ENCODE measurements at places on chromosomes 3 and 15.
A peak's percentile ranks its signal among the peaks of the same experiment; 100 is the strongest.

- no peak for DNase-seq
These were observed 7.7 kb downstream of the SUCNR1 start for GRCh38 chr3:151881137-151881536.

GRCh38 chr3:153315781-153316180, 153.8 kb downstream of the RAP2B start:
- peak; percentile 46 for DNase-seq

- DNase-seq: no peak
These were observed 28.5 kb downstream of the TBC1D23 start for GRCh38 chr3:100289339-100289738.

- no peak for DNase-seq
These were observed 199.8 kb upstream of the TLE3 start for GRCh38 chr15:70297465-70298058.

- peak; percentile 98 for DNase-seq
These were observed at the start of gene RMDN3 for GRCh38 chr15:40754883-40755811. Gene RMDN3, minus strand, starts transcription at chr15:40755254. Its CDS starts 471 bp downstream, at chr15:40754783.

- peak; percentile 82 for DNase-seq
These were observed 43.2 kb downstream of the ARHGEF3 start for GRCh38 chr3:56758539-56758981.

GRCh38 chr3:156252656-156253055, 132.3 kb downstream of the KCNAB1 start:
- no peak for DNase-seq

DNA sequence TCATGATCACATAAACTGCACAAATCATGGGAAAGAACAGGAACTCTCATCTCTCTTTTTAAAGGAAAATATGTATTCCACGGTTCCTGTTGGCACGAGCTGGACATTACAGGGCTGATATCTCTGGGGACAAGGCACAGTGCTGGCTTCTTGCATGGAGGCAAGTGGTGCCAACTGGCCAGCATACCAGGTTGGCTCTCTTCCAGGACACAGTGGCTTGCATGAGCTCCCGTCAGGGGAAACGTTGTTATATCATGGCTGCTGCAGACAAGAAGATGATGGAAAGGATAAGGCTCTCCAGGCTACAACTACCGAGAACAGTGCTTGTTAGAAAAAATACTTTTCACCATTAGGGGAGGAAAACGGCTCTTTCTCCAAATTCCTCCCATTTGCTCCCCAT, 283.9 kb downstream of the RORA start:
- no peak for DNase-seq

DNA sequence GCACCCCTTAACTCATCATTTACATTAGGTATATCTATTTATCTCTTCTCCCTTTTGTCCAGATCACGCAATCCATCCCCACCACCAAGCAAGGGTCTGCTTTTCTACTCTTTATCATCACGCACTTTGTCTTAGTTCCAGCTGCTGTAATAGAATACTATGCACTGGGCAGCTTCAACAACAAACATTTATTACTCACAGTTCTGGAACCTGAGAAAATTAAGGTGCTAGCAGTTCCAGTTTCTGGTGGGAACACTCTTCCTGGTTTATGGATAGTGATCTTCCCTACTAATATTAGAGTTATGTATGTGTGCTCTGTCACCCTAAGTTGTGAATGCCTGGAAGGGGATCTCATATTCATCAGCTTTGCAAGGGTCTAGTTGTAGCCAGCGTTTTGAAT, 687.0 kb downstream of the NTRK3 start:
- DNase-seq: no peak

DNA sequence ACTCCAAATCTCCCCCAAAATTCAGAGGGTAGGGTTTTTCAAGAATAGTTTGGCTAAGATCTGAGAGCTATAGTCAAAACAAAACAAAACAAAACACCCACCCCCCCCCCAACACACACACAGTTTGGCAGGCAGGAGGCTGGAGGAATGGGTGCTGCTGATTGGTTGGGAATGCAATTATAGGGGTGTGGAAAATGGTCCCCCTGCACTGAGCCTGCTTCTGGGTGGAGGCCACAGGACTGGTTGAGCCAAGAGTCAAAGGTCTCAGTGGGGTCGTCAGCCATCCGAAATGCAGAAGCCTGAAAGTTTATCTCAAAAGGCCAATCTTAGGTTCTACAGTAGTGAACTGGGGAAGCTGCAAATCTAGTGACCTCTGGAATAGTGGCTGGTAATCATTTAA, 2.5 kb upstream of the HACD2 start:
- DNase-seq: no peak

DNA sequence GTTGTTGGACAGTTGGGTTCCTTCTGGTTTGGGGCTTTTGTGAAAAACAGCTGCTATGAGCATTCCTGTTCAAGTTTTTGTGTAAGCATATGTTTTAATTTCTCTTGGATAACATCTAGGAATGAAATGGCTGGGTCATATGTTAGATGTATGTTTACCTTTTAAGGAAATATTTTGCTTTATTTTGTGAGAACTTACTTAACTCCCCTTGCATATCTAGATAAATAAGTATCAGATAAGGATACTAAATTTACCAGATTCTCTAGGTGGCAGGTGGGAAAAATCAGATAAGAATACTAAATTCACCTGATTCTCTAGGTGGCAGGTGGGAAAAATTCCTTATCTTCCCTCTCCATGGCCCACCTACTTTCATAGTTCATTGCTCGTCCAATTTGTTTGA, 1.1 kb upstream of the PLS1 start:
- no peak for DNase-seq

DNA sequence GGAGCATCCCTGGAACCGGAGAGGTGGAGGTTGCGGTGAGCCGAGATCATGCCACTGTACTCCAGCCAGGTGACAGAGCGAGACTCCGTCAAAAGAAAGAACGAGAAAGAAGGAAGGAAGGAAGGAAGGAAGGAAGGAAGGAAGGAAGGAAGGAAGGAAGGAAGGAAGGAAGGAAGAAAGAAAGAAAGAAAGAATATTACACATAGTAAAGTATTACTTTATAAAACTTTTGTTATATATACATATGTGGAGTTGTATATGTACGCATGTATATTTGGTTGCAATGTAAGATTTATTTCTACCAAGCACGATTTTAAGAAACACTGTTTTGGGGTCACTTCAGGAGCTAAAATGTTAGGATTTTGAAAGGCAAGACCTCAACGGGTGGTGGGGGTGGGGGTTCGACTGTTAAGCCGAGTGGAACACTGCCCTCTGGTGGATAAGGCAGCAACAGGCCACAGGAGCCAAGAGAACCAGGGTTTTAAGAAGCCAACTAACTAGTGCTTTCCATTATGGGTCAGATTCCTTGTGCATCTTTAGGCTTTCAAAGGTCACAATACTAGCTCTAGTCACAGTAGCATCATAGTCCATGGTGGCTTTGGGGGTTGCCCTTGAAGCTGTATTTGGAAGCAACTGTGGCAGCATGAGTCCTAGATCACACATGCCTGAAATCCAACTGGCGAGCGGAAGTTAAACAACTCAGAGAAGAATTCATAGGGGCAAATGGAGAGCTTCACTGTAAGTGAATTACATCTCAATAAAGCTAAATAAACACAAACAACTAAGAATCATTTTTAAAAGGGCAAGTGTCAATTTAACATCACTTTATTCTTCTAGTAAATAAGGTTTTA, 22.5 kb downstream of the GLB1 start:
- DNase-seq: peak; percentile 88

GRCh38 chr3:114697401-114697800, 403.6 kb downstream of the TIGIT start:
- no peak for DNase-seq

- DNase-seq: no peak
These were observed 167.5 kb upstream of the HES1 start for GRCh38 chr3:193968380-193968974.

GRCh38 chr3:41365973-41366372, 166.7 kb downstream of the CTNNB1 start:
- no peak for DNase-seq

DNA sequence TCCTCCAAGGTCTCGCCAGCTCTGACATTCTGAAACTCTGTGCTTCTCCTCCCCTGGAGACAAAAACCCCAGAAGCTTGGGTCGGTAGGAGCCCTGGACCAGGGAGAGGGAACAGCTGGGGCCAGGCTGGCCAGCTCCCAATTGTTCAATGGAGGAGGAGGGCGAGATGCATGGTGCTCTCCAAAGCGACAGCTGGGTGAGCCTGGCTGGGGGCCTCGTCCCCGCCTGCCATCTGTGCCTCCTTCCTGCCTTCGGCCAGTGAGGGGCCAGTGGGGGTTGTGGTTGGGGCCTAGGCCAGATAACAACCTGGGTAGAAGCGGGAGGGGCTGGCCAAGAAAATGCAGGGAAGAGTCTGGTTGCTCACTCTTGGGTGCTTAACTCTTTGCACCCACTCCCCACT, 79.4 kb downstream of the CORO2B start:
- DNase-seq: no peak

DNA sequence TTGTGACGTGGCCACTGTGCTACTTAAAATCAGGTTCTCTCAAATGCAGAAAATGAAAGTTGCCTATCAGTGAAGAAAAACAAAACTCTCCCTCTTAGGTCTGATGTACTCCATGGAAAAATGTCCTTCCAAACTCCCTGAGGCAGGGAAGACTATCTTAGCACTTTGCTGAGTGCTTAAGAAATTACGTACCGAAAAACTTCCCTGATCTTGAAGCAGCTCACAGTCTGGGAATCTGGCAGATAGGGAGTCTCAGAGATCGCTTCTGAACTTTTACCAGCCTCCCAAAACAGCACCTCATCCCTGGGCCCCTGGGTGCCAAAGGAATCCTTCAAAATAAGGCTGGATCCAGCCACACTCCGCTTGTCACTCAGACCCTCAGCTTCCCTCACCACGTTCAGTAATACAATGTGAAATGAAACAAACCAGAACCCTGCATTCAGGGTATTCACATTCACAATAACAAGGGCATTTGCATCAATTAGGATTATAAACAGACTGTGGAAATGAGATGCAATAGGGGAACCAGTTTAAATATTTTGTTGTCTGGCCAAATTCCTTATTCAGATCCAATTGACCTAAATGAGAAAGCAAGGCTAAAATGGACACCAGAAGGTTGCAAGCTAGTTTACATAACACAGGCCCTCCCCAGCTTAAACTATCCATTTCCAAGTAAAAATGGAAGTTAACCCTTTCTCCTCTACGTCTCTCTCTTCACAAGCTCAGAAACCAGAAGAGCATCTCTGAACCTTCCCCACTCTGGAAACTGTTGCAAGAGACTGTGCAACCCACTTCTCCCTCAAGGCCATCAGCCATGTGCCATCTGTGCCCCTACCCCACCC, 20.9 kb downstream of the OSBPL10 start:
- DNase-seq: no peak

- no peak for DNase-seq
These were observed 79.5 kb downstream of the CD200R1L start for GRCh38 chr3:112767177-112767576.

- no peak for DNase-seq
These were observed 213.2 kb downstream of the XXYLT1 start for GRCh38 chr3:195057716-195058115.

DNA sequence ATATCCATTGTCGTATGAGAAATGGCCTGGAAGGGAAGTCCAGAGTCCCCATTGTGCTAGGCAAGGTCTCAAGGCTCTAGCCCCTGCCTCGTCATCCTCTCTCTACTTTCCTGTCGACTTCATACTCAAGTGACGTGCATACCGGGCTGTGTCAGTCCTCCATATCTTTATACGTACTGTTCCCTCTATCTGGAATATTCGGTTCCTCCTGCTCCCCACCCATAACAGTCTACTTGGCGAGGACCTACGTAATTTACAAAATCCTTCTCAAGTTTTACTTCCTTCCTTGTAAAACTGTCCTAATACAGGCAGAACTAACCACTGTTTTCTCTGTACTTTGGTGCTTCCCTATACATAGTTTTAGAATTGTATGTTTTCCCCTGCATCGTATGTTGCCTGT, 2.2 kb upstream of the ALPK3 start:
- no peak for DNase-seq

- DNase-seq: no peak
These were observed 7.8 kb downstream of the LINGO1 start for GRCh38 chr15:77624868-77625267.

DNA sequence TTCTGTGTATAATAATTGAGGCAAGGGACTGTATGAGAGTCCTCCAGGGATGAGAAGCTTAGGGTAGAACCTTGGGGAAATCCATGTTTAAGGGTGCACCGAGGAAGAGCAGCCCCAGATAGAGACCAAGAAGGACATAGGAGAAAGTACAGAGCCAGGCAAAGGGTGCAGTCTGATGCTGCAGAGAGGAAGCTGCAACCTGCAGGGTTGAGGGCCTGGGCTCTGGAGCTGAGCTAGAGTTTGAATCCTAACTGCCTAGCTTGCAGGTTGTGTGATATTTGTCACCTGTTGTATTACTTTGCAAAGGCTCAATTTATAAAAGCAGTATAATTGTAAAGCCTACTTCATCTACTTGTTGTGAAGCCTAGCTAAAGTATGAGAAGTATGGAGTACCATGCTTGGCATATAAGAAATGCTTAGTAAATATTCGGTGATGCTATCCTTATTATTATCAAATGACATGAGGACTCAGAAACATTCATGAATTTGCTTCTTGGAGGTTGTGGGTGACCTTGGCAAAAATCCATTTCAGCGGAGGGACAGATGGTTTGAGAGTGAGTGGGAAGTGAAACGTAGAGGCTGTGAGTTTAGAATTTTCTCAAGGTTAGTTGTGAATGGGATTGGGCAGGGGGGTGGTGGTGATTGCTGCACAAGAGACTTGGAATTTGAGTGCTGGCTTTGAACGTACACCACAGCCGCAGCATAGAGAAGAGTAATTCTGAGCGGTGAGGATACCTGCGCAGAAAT, 43.8 kb downstream of the PLCL2 start:
- DNase-seq: no peak

DNA sequence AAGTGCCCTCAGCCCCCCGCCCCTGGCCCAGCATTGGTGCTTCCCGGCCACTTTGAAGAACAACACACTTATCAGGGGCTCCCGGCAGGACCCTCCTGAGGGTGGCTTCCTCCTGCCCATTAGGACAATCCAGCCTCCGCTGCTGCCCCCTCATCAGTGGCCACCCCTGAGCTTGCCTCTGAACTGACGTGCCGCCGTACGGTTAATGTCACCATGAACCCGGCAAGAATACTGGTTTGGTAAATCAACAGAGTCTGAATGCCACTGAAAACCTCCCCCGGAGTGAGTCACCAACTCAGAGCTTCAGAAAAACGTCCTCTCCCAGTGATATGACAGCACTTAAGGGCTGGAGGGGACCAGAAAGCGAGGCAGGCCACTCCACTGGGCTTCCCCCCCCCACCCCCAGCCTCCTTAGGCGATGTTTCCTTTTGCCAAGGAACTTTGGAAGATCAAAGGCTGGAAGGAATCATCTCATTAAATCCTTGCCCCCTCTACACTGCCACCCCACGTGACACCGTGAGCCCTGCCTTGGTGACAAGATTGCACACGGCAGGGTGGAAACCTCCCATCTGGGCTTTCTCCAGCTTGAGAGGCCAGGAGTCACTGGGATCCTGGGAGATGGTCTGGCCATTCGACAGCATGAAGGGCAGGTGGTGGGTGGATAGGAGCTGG, 142.1 kb downstream of the NUP210 start:
- DNase-seq: peak; percentile 46

All from AG20443 (cell line).